ENCODE measurements at places on chromosomes 3 and 15. TPM values are rescaled to one million over a fixed set of nuclear protein-coding genes. Genes with fewer than 3 reads are reported as not detected.

CGNL1 gene
- not detected for total RNA-seq

DNAJC19 gene
- total RNA-seq: 56.6 TPM

EFL1 gene
- total RNA-seq: 25.9 TPM

LCMT2 gene
- total RNA-seq: 12.0 TPM

GOLGA6L7 gene
- total RNA-seq: not detected

BMF gene
- 2.2 TPM for total RNA-seq

- no peak for DNase-seq
Observed at GRCh38 chr3:23161896-23162570, 41.1 kb upstream of the UBE2E2 start.

DNA sequence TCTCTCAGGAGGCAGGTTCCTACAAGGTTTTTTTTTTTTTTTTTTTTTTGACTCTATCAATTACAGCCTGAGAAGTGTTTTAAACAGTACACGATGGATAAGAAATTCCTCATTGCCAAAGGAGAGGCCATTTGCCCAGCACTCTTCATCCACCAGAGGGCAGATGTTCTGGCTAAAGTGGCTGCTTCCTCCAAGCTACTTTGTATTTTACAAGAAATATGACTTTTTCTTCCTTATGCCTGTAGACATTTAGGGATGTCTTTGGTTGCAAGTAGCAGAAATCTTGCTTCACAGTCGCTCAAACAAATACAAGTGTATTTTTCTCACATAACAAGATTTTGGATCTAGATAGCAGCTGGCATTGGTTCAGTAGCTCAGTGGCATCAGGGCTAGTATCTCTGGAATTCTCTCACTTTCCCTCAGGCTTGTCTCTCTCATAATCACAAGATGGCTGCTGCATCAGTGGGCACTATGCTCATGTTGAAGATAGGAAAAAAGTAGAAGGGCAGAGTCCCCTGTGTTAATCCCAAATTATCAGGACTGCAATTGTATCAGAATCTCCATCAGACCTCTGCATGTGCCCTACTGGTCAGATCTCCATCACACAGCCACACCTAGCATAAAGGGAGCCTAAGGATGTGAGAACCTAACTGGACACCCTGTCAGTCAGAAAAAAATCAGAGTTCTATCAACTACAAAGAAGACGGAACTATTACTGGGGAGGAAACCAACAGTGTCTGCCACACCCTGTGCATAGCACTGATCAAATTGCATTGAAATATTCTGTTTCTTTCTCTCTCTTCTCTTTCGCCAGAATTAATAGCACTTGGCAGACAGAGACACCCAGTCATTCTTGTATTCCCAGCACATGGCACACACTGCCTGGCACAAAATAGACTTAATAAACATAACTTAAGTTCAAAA is 138.9 kb upstream of the COL8A1 start:
- no peak for DNase-seq

DNA sequence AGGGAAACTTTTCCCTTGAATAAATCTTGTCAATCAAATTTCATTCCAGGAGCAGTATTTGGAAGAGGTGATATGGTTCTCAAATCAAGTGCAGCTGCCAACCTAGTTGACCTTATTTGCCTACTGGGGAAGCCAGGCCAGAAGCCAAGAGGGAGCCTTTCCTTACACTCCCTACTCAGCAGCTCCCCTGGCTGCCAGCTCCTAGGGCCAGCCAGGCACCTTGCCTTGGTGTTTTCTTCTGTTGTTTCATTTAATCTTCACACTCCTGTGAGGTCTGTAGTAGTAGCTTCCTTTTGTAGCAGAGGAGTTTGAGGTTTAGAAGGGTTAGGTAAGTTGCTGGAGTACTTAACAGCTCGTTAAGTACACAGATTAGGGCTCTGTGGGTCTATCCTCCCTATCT is 22.6 kb downstream of the MKRN2OS start:
- DNase-seq: no peak

DNA sequence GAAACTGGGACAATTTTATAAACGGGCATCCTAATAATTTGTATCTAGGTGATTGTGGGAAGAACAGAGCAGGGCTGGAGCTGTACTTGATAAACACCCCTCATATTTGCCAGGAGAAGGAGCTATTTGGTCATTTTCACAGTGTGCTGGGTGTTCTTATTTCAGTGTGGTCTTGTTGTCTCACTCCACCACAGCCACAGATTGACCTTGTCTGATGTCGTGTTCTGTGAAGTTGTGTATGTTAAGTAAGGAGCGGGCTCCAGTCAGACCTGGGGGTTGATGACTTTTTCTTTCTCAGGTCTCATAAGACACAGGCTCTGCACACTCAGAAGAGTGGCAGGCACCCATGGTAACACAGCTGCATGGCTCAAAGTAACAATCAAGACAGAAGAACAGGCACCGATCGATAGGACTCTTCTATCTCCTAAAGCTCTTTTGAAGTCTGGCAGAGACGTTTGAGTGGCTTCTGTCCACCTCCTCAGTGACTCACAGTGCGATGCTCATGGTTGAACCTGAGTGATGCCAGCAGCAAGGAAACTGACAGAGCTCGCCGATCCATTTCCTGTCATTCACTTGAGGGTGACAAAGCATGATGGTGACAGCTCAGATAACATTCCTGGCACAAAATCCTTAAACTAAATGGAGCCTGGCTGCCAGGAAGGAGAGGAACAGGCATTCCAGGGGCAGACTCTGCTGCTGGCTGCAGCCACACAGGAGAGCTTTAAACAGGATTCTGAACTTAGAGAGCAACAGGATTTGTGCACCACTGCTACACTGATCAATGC is 20.8 kb downstream of the DPH3 start:
- no peak for DNase-seq

- DNase-seq: peak; percentile 17
Observed at GRCh38 chr3:42490243-42490642, 12.2 kb upstream of the VIPR1 start.

DNA sequence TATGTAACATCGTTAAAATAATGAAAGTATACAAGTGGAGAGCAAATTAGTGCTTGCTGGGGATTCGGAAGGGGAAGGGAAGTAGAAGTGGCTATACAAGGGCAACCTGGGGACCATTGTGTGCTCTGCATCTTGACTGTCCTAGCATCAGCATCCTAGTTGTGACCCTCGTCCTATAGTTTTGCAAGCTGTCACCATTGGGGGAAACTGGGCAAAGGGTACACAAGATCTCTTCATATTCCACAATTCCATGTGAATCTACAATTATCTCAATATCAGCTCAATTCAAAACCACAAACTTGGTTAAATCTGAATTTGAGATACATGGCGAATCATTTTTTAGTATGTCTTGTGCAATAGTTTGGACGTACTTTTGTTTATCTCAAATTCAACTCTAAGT is 30.9 kb downstream of the WNT7A start:
- DNase-seq: no peak

- no peak for DNase-seq
Observed at GRCh38 chr3:60365360-60365759, 885.9 kb downstream of the FHIT start.

GRCh38 chr15:74373731-74374647 is 6.5 kb upstream of the CYP11A1 start:
- DNase-seq: peak; percentile 97

DNA sequence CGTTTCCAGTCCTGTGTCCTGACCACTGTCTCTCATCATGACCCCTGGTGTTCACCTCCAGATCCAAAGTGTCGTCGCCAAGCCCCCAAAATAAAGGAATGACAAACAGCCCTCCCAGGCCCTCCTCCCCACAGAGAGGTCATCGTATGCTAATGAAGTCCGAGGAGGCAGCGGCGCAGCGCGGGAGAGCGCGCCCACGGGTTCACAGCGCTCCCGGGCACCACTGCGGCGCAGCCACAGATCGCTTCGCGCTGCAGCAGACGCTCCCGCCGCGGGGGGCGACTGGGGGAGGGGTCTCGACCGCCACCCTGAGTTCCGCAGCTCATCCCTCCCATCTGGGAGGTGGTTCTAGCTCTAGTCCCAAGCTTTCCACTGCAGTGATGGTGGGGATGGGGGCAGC is 1.3 kb downstream of the DGKG start:
- no peak for DNase-seq

DNA sequence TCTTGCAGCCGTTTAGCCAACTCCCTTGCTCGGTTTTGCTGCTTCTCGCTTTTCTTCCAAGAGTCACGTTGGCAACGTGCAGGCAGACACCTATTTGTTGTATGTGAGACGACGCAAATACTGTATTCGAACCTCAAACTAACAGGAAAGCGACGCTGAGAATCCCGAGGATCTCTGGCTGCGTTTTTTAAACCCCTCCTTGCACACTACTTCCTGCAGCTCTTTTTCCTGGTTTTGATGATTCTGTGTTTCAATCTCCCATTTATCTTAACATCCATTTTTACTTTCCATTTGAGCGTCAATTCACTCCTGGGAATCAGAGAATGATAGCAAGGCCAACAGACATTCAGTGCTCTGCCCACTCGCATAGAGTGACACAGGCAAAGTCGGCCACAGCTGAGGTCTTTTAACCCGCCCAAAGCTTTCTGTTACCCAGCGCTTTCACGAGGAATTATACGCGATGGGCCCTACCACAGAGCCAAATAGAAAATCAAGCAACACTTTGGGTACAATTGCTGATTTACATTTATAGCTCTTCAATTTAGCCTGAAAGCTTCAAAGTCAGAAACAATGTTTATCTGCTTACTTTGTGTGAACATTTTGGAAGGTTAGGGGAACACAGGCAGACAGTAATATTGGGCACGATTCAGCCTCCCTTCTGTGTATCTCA is 1.6 kb upstream of the ANXA2 start:
- DNase-seq: no peak

GRCh38 chr15:74901612-74902063 is 5.0 kb downstream of the FAM219B start:
- peak; percentile 76 for DNase-seq

- peak; percentile 19 for DNase-seq
Observed at GRCh38 chr3:16536996-16537395, 23.5 kb upstream of the RFTN1 start.

GRCh38 chr3:41190509-41191284 is 8.6 kb upstream of the CTNNB1 start:
- no peak for DNase-seq

- DNase-seq: no peak
Observed at GRCh38 chr3:28850186-28850585, 430.7 kb upstream of the RBMS3 start.

GRCh38 chr15:62760538-62760937 is 282.0 kb upstream of the TPM1 start:
- no peak for DNase-seq

DNA sequence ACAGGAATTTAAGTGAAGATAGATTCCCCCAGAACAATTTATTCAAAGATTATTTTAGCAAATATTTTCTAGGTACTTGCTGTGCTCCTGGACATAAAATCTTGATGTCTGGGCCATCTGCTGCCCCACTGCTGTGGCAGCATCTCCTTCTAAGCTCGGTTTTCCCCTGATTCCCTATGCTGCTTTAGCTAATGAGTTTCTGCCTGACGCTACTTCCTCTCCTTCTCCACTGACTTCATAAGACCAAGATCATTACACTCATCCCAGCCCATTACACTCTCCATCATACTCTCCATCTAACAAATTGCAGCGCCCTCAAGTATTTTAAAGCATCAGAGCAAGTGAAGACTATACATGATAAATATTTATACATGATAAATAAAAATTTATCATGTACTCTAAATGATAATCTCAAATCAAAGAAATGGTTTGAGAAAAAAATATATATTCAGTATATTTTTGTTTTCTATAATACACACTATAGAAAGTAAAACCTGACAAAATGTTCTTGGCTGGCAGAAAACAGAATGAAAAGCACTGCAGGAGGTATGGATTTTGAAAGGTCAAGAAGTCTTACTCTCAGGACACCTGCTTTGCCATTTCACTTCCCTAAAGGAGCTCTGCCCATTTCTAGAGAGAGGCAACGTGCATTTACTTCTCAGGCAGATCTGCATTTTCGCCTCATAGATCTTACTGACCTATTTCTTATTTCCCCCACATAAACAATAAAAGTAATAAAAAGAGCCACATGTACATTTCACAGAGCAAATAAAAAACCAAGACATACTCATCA is 232.0 kb downstream of the KCNMB2 start:
- no peak for DNase-seq

- DNase-seq: peak; percentile 51
Observed at GRCh38 chr3:71478568-71478967, 105.0 kb downstream of the FOXP1 start.
